ENCODE measurements at places on chromosomes 7 and 10.

GRCh38 chr7:42753367-42753766, 158.5 kb downstream of the C7orf25 start:
- DNase-seq = no peak

DNA sequence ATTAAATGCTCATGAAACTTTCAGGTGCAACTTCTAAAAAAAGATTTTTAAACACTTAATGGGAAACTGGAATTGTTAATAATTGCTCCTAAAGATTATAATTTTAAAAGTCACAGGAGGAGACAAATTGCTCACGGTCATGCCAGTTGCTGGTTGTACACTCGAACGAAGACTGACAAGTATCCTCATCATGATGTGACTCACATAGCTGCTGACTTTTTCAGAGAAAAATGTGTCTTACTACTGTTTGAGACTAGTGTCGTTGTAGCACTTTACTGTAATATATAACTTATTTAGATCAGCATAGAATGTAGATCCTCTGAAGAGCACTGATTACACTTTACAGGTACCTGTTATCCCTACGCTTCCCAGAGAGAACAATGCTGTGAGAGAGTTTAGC, 79.3 kb downstream of the ITGB8 start:
- DNase-seq = no peak

- DNase-seq = no peak
Measured at GRCh38 chr10:9137368-9137767, 1082.9 kb downstream of the GATA3 start.

GRCh38 chr7:2213551-2214215, 19.1 kb downstream of the MAD1L1 start:
- no peak for DNase-seq

DNA sequence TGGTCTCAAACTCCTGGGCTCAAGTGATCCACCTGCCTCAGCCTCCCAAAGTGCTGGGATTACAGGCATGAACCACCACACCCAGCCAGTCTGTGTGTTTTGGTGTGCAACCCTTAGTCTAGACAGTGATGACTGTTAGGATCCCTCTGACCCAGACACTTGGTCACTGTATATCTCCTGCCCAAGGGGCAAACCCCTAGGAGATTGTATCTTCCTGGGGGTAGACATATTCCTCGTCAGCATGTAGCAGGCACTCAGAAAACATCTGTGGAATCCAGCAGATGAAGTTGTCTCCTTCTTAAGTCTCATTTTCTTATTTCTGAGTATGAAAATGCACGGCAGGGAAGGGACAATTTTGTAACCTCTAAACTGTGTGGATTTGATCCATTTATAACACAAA, 292.5 kb downstream of the GFRA1 start:
- DNase-seq = no peak

DNA sequence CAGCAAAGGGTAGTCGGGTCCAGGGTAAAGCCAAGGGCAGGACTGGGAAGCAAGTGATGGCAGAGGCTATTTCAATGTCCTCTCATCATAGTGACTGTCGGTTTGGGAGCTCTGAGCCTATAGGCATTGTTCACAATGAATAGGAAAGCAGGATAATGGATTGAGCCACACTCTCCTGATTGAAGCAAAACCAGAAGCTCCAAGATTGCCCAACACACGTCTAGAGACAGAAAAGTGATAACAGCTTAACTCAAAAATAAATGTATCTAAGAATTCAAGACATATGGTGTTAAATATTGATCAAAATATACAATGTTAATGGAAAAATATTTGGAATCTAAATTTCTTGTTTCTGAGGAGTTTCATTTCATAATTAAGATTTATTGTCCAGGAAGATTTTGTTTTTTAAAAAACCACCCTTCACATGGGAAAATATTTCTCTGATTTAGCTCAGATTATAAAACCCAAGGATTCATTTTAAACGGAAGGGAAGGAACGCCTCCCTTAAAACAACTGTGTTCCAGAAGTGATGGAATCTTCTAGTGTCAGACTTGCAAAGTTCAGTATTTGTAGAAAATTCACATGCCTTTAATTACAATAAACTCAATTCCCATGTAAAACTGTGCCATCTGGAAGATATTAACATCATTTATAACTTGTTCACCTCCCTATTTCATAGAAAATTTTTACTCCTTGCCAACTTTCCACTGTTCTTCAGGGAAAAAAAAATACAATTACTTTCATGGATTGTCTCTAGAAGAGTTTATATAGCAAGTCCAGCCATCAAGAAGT, 54.5 kb downstream of the NRP1 start:
- no peak for DNase-seq

DNA sequence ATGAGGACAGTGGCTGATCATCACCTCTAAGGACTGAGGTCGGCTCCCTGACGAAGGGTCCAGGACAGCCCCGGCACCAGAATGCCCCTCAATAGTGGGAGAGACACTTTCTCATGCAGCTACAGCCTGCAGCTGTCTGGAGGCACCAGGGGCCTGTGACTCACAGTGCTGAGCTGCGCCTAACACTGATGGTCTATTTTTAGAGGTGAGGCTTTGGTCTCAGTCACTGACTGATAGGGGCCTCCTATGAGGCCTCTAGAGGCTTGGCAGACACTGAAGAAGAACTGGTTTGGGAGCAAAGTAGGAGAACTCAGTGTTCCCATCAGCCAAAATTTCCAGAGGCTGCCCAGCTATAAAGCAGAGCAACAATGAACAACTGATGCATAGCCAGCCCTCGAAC, 130.1 kb downstream of the COBL start:
- no peak for DNase-seq

DNA sequence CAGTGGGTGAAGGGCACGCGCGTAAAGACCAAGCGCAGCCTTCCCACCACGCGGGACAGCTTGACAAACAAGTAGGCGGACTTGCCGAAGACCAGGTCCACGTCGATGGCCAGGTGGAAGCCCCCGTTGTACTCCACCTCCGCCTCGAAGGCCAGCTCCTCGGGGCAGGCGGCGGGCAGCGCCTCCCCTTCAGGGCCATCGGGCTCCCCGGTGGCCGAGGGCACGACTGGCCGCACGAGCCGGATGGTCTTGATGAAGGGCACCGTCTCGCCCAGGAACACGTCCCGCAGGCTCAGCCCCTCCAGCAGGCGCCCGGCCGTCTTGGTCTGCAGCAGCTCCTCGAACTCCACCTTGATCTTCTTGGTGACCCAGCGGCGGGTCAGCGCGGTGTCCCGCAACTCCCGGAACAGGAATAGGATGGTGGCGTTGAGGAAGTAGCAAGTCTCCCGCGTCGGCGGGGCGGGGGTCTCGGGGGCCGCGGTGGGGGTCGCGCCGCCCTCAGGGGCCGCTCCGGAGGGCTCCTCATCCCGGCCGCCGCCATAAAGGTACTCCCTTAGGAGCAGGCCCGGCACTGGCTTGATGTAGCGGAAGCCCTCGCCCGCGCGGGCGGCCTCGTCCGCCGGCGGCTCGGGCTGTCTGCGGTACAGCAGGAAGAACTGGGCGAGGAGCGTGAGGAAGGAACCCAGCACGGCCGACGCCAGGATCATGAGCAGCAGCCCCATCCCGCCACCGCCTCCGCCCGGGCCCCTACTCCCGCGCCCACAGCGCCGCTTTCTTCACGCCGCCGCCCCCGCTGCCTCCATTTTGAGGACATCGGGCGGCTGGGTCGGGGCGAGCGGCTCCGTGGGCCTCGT, 507 bp downstream of the PDZD8 start:
- no peak for DNase-seq

- DNase-seq = no peak
Measured at GRCh38 chr10:121187391-121187790, 336.2 kb downstream of the WDR11 start.

DNA sequence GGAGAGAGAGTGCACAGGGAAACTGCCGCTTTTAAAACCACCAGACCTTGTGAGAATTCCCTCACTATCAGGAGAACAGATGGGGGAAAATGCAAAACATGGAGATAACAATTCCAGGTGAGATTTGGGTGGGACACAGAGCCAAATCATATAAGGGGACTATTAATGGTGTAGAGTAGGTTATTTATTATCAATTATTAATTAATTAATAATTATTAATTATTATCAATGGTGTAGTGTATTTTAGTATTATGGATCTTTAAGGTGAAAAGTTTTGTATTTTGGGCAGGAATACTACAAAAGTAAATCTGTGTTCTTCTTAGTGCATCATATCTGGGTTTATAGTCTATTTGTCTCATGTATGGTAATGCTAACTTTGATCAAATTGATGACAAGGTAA, 377.7 kb upstream of the KCND2 start:
- no peak for DNase-seq

DNA sequence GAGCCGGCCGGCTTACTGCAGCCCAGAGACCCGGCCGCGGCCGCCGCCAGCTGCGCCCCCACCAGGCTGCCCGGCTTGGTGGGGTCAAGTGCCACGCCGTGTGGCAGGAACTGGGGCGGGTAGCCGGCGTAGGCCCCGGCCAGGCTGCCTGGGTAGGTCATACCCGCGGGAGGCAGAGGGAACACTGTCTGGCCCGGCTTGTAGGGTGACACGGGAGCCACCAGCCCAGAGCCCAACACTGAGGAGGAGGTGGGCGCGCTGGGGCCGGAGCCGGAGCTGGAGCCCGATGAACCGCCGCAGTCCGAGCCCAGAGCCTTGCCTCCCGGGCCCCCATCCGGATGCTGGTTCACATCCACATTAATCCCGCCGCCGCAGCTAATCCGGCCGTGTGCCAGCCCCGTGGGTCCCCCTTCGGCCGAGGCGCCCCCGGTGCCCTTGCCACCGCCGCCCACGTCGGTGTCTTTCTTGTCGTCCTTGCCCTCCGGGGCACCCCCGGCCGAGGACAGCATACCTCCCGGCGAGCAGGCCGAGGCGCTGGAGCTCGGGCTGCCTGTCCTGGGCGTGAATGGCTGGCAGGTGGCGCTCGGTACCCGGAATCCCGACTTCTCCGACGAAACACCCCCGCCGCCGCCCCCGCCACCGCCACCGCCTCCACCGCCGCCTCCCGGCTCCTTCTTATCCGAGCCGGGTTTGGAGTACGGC, 2.0 kb downstream of the ZNF503 start:
- DNase-seq = peak; percentile 46

- no peak for DNase-seq
Measured at GRCh38 chr10:47184724-47185330, 115.2 kb upstream of the GDF10 start.

- no peak for DNase-seq
Measured at GRCh38 chr10:112711366-112711765, 238.7 kb upstream of the TCF7L2 start.

DNA sequence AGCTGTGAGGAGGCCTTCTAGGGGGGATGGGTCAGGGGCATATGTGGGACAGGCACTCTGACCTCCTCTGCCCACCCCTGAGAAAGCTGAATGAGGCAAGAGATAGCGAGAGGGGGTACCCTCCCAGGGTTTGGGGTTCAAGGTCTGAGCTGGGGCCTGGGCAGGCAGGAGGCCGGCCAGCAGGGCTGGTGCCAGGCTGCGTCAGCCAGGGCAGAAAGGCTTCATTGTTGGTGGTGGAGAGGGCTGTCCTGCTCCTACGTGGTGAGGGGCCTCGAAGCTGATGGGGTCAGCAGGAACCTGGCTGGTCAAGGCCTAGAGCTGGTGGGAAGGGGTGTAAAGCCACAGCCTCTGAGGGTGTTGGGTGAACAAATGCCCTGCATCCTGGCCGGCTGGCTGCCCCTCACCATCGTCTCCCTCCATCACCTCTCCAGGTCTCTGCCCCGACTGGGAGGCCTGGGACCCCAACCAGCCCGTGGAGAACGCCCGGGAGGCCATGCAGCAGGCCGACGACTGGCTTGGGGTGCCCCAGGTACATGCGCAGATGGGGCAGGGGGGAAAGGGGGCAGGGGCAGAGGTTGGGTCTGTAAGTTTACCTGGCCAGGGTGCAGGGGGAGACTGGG, 6.6 kb downstream of the FLNC start:
- DNase-seq = no peak

- no peak for DNase-seq
Measured at GRCh38 chr7:55131142-55131929, 112.5 kb downstream of the EGFR start.

- no peak for DNase-seq
Measured at GRCh38 chr7:120402079-120402767, 129.2 kb downstream of the KCND2 start.

GRCh38 chr10:21146436-21146789, 249.3 kb upstream of the NEBL start:
- DNase-seq = no peak

DNA sequence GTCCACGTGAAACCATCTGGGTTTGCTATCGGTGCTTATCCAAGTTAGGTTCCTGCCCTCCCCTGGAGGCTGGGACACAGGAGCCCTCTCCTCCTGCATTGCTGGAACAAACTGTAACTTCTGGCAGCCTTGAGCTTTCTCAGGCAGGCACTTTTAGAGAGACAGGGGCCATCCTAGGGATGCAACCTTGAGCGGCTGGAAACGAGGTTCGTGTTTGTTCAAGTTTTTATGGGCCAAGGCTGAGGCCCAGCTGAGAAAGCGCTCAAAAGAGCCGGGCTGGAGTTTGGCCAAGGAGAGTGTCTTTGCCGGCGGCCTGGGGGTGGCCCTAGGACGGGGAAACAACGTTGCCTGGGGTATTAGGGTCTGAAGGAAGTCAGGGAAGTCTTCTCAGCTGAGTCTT, 5.5 kb upstream of the MMD2 start:
- DNase-seq = no peak

GRCh38 chr10:77970869-77971803, 44.6 kb upstream of the DLG5 start:
- DNase-seq = no peak

DNA sequence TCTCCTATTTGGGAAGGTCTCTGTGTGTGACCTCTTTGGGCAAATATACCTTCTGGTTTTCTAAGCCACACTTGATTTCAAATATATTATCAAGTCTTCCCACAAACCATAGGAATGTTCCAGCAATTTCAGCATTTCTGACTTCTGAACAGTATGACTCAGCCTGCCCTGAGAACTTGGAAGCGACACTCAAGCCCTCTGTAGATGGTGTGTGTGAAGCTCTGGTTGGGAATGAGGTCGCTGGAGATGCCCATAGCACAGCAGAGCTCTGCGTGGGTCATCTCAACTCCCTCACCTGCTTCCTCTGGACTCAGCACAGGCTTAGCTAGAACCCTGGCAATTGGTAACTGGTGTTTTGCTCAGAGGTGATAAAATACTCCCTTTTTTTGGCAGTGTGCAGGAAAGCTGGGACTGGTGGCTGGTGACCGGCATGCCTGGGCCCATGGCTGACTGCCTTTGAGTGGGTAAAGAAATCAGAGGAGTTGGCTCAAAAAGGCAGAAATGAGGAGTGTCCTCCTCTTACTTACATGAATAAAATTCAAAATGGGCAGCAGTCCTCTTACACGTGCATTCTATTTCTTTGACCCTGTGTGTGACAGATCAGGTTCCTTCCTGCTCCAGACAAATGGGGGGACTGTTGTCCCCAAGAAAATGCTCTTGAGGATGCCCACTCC, 87.5 kb upstream of the NRP1 start:
- no peak for DNase-seq

GRCh38 chr10:130360826-130361311, 224.7 kb downstream of the GLRX3 start:
- no peak for DNase-seq

GRCh38 chr10:14276210-14276609, 54.5 kb downstream of the FRMD4A start:
- no peak for DNase-seq

- DNase-seq = no peak
Measured at GRCh38 chr10:1620803-1621202, 116.5 kb downstream of the ADARB2 start.

All from NCI-H446 (cell line).